Astrocyte (in vitro differentiated cells and primary cell): ENCODE measurements at places on chromosomes 4 and X. TPM values are rescaled to one million over a fixed set of nuclear protein-coding genes. Genes with fewer than 3 reads are reported as not detected.

Gene MAGED4B
- total RNA-seq: 144 and 150 TPM in 2 replicates

Gene ITIH6
- total RNA-seq: not detected in 2 replicates

Gene SLC10A6
- 0.26 TPM in 1 of 2 replicates, not detected in the other for total RNA-seq

Gene BEND4
- total RNA-seq: 0.19 and 0.32 TPM in 2 replicates

Gene MANBA
- total RNA-seq: 37.6 and 38.3 TPM in 2 replicates

Gene UCP1
- total RNA-seq: 0.34 and 0.46 TPM in 2 replicates

Gene PLAC1
- 0.61 and 0.70 TPM in 2 replicates for total RNA-seq

Gene PLK4
- total RNA-seq: 2.8 and 3.6 TPM in 2 replicates

Gene RTL5
- 13.2 and 16.1 TPM in 2 replicates for total RNA-seq

Gene SLC16A2
- 21.1 and 22.8 TPM in 2 replicates for total RNA-seq

DNA sequence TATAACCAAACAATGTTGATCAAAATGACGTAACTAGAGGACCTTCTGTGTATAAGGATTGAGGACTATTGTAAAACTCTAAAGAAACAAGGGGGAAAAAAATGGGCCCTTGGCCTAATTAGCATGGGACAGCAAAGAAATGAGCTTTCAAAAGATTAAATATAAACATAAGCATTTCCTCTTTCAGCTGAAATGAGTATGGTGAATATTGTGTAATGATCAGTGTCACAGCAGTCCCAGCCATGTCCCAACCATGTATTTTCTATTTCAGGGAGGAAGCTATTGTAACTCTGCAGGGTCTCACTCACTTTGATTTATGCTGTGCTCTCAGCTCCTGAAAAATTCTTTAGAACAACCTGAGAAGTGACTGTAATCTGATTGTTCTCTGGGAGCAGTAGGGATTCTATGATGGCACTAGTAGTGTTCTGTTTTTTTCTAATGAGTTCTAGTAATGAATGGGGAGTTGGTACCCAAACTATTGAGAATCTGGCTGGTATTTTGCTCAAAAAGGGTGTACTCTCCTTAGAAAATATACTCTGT, 25.8 kb downstream of the ANXA10 start:
- no peaks in the 10 kb centered on the region for H3K4me1 ChIP-seq
- H3K27me3 ChIP-seq: no peaks in the 10 kb centered on the region
- no peak overlapping the region for H3K27ac ChIP-seq
- no peak overlapping the region for H3K4me3 ChIP-seq
- H3K36me3 ChIP-seq: no peaks in the 10 kb centered on the region

DNA sequence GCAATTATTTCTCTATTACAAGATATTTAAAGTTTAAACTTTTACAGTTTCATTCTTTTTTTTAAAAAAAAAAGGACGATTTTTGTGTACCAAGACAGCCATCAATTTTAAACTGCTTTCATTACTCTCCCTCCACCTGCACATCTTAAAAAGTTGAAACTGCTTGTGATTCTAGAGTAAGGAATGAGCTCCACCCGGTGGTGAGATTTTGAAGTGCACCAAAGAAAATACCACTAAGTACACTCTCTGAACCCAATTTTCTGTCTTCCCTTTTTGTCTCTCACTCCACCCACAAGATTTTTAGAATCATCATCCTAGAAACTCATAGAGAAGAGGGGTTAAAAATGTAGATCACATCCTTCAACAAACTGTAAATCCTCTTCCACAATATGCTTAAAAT, 91.3 kb upstream of the WDR44 start:
- no peak overlapping the region for H3K4me3 ChIP-seq
- no peaks in the 10 kb centered on the region for H3K4me1 ChIP-seq
- no peaks in the 10 kb centered on the region for H3K36me3 ChIP-seq
- no peaks in the 10 kb centered on the region for H3K27me3 ChIP-seq
- peak; percentile 18 for DNase-seq

DNA sequence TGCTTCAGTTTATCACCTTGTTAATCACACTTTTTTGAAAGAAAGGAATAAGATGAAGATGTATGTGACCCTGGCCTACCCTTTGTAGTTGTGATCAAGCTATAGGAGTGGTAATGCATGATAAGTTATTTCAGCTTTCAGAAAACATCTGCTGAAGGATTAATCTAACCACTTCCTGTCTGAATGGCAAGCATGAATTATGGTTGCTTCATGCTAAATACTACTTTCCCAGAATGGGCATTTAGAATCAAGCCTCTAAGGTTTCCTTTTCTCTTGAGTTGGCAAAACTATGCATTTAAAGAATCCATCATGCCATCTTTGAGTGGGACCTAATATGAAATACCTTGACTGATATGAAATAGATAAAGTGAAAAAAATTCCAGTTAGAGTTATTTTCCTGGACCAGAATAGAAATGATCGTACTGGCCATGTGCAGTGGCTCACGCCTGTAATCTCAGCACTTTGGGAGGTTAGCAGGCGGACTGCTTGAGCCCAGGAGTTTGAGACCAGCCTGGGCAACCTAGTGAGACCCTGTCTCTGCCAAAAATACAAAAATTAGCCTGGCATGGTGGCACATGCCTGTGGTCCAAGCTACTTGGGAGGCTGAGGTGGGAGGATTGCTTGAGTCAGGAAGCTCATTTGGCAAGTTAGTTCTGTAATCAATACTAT, 59.1 kb downstream of the ANXA3 start:
- no peaks in the 10 kb centered on the region for H3K4me1 ChIP-seq
- peak; percentile 60 for DNase-seq

GRCh38 chrX:35046660-35047296, 104.2 kb downstream of the FAM47B start:
- DNase-seq: no peak
- H3K4me1 ChIP-seq: no peaks in the 10 kb centered on the region
- no peaks in the 10 kb centered on the region for H3K27me3 ChIP-seq

GRCh38 chrX:12984603-12985319, 9.9 kb downstream of the TMSB4X start:
- peak overlapping the region; percentile 63 for H3K27ac ChIP-seq
- H3K4me1 ChIP-seq: peaks cover 19% of the 10 kb centered on the region
- no peaks in the 10 kb centered on the region for H3K36me3 ChIP-seq
- no peaks in the 10 kb centered on the region for H3K27me3 ChIP-seq

GRCh38 chr4:99945718-99946355, 581 bp downstream of the DNAJB14 start:
- peak; percentile 25 for DNase-seq
- H3K4me3 ChIP-seq: peak overlapping the region; percentile 86
- peaks cover 25% of the 10 kb centered on the region for H3K4me1 ChIP-seq
- peak overlapping the region; percentile 77 for H3K27ac ChIP-seq

DNA sequence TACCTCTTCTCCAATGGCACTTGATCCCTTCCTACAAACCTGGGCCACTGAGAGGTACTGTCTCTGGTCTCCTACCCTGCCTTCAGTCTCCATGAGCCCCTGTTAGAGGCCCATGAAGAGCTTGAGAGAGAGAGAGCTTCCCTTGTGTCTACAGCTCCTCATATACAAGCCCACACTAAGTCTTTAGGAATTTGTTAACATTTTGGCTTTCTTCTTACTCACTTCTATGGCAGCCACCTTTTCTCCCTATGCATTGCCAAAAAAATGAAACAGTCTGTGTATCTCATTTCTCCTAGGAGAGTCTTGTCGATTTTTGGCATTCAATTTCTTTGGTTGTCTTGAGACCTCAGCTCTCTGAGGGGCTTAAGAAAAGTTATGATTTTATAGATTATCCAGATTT, 90.9 kb upstream of the LNX1 start:
- no peak overlapping the region for H3K4me3 ChIP-seq
- H3K36me3 ChIP-seq: no peaks in the 10 kb centered on the region
- peak overlapping the region; percentile 13 for H3K27ac ChIP-seq
- peaks cover 15% of the 10 kb centered on the region for H3K4me1 ChIP-seq

GRCh38 chr4:159374749-159375530, 272.1 kb downstream of the RAPGEF2 start:
- H3K27ac ChIP-seq: no peak overlapping the region
- no peaks in the 10 kb centered on the region for H3K27me3 ChIP-seq
- H3K4me3 ChIP-seq: no peak overlapping the region

GRCh38 chr4:176323511-176324160, 3.9 kb downstream of the SPCS3 start:
- H3K27me3 ChIP-seq: no peaks in the 10 kb centered on the region
- H3K36me3 ChIP-seq: peaks cover 5% of the 10 kb centered on the region
- no peak overlapping the region for H3K27ac ChIP-seq
- H3K4me1 ChIP-seq: peaks cover 4% of the 10 kb centered on the region
- DNase-seq: no peak
- H3K4me3 ChIP-seq: no peak overlapping the region

DNA sequence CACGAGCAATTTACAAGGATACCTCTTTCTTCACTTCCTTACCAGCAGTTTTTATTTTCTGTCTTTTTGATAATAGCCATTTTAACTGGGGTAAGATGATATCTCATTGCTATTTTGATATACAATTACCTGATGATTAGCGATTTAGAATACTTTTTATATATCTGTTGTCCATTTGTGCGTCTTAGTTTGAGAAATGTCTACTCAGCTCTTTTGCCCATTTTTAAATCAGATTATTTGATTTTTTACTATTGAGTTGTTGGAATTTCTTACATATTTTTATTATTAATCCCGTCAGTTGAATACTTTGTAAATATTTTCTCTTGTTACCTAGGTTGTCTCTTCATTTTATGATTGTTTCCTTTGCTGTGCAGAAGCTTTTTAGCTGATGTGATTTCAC, 1.5 kb upstream of the SPIN2A start:
- no peaks in the 10 kb centered on the region for H3K27me3 ChIP-seq
- no peaks in the 10 kb centered on the region for H3K36me3 ChIP-seq
- H3K4me3 ChIP-seq: no peak overlapping the region
- no peak for DNase-seq

- peaks cover 29% of the 10 kb centered on the region for H3K4me1 ChIP-seq
- DNase-seq: no peak
- H3K36me3 ChIP-seq: no peaks in the 10 kb centered on the region
- H3K4me3 ChIP-seq: no peak overlapping the region
- H3K27ac ChIP-seq: peak overlapping the region; percentile 70
- no peaks in the 10 kb centered on the region for H3K27me3 ChIP-seq
Observed at GRCh38 chr4:113472864-113473263, 288.7 kb downstream of the CAMK2D start.

DNA sequence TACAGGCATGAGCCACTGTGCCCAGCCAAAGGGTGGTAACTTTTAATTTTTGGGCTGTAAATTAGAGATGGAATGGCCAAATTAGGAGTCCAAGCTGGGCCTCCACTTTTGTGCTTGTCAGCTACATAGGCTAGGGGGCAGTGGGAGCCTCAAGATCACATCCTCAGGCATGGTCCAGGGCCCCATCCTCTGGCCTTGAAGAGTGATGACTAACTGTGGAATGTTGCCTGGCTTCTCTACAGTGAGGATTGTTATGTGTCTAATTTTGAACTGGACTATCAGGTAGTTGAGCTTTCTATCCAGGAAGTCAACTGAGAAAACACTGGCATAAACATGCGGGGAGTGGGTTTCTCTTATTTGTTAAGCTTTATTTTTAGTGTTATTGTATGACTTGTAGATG, 33.0 kb downstream of the CCNG2 start:
- no peaks in the 10 kb centered on the region for H3K4me1 ChIP-seq
- H3K27me3 ChIP-seq: peaks cover 7% of the 10 kb centered on the region
- DNase-seq: no peak

DNA sequence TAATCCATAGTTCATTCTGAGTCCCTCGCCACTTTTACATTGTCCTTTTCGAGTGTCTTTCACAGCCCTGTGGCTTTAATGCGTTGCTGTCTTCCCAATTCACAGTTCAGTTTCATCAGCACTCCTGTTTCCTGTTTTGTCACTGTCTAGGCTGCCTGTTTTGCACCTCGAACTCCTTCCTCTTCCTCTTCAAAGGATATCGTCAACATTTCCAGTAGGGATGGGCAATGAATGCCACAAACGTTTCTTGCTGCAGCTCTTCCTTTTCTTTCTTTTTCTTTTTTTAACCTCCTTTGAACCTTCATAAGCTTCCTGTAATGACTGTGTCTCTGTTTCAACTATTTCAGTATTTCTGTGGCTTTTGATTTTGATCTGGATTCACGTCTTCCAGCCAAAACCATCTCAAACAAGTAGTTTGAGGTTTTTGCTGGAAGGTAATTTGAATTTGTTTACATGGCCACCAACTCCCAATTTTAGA, 105.4 kb downstream of the ANXA3 start:
- peak; percentile 44 for DNase-seq
- peaks cover 25% of the 10 kb centered on the region for H3K4me1 ChIP-seq
- H3K36me3 ChIP-seq: no peaks in the 10 kb centered on the region
- H3K4me3 ChIP-seq: no peak overlapping the region
- H3K27ac ChIP-seq: no peak overlapping the region

GRCh38 chr4:40710484-40711254, 39.1 kb upstream of the NSUN7 start:
- no peak for DNase-seq
- no peak overlapping the region for H3K4me3 ChIP-seq
- no peaks in the 10 kb centered on the region for H3K36me3 ChIP-seq

GRCh38 chr4:162461952-162462351, 298.2 kb upstream of the FSTL5 start:
- H3K36me3 ChIP-seq: no peaks in the 10 kb centered on the region
- no peak for DNase-seq
- H3K4me3 ChIP-seq: no peak overlapping the region
- no peaks in the 10 kb centered on the region for H3K4me1 ChIP-seq
- H3K27ac ChIP-seq: no peak overlapping the region

DNA sequence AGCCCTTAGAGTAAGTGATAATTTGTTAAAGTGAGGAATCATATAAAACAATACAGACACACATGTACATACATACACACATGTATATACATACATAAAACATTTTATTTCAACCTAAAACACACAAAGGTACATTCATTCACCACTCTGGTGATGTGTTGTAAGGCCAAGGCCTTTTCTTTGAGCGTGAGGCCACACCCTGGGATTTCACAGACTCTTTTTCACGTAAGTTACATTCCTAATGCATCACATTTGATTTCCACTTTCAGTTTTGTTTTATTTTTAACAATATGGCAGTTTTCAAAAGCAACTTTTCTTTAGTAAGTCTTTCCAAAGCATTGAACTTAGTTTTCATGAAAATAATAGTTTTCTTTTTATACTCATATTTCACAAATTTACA, 170.7 kb downstream of the COL4A6 start:
- H3K27ac ChIP-seq: no peak overlapping the region
- H3K27me3 ChIP-seq: no peaks in the 10 kb centered on the region
- H3K4me3 ChIP-seq: no peak overlapping the region
- DNase-seq: no peak

DNA sequence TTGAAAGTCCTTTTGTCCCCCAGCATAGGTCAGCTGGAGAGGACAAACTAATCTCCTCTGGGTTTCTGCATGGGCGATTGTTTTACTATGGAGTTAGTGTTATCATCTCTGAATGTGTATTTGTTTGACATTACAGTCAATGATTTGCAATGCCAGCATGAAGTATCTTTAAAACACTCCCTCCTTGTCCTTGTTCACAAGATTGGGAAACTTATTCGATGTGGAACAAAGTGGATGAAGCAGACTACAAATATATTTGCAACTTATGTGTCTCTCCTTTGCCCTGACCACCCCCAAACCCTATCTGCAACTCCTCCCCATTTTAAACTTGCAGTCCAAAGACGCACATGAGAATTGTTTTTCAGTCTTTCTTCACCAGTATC, 1.5 kb upstream of the PITX2 start:
- no peaks in the 10 kb centered on the region for H3K36me3 ChIP-seq
- H3K4me1 ChIP-seq: peaks cover 14% of the 10 kb centered on the region
- H3K27me3 ChIP-seq: peaks cover 100% of the 10 kb centered on the region
- H3K27ac ChIP-seq: no peak overlapping the region
- no peak overlapping the region for H3K4me3 ChIP-seq
- no peak for DNase-seq
